Left cardiac atrium (tissue), 4 donors: ENCODE measurements at places on chromosomes 1 and 21. TPM values are rescaled to one million over a fixed set of nuclear protein-coding genes. Genes with fewer than 3 reads are reported as not detected.

- no peak for DNase-seq
Observed at GRCh38 chr21:39613041-39613934, 548 bp downstream of the B3GALT5 start.

DNA sequence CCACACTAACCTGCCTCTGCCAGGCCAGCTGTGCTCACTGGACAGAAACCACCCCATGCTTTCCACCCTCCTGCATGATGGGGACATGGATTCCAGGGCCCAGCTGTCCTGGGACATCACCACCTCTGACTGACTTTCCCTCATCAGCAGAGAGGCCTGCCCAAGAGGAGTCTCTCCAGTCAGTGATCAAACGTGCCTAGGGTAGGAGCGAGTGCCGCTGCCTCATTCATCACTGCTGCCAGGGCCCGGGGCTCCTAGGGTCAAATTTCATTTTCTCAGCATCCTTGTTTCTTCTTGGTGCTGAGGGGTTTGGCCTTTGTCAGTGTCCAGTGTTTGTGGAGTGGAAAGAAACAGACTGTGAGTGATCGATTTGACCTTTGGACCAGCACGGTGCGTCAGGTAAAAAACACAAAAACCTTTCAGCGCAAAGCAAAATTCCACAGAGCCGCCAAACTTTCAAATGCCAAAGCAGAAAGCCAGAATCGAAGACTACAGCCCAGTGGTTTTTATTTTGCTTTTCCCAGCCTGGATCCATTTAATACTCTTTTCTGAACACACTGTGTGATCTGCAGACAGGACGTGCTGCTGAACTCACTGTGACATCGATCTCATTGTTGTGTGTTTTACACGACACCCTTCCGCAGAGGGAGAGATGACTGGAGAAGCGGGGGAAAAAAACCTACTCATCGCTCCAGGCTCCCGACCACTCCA lies 43.2 kb downstream of the CAPN8 start:
- DNase-seq = no peak

The DEPDC1 gene
- 0.62 TPM for total RNA-seq

- DNase-seq = no peak
Observed at GRCh38 chr1:113388017-113388620, 2.2 kb upstream of the MAGI3 start.

The CFHR1 gene
- 0.21 TPM for total RNA-seq

DNA sequence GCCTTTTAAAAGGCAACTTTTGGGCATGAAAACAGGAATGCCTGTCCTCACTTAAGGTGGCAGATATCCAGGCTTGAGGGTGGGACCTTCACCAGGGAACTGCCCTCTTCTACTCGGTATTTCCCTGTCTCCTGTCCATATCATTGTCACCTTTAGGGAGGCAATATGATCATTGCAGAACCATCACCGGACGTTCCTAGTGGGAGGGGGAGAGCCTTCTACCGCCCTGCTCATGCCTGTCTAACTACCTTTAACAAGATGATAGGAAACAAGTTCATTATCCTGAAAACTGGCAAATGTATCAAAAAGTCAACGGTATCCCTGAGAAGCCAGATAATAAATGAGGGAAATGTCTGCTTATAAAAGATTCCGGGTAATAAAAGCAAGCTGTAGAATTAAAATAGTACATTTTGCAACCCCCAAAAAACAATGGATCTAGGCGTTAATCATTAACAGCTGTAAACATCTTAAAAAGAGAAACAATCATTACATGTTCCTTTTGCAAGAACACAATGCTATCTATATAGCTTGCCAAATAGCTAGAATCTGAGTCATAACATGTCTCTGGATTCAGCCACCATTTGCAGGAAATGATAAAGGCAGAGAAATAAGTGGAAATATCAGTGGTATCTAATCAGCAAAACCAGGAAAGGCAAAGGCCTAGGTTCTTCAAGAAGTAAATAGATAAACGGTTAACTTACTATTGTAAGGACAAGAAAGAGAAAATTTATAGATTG lies 852.9 kb upstream of the ADGRL4 start:
- no peak for DNase-seq

DNA sequence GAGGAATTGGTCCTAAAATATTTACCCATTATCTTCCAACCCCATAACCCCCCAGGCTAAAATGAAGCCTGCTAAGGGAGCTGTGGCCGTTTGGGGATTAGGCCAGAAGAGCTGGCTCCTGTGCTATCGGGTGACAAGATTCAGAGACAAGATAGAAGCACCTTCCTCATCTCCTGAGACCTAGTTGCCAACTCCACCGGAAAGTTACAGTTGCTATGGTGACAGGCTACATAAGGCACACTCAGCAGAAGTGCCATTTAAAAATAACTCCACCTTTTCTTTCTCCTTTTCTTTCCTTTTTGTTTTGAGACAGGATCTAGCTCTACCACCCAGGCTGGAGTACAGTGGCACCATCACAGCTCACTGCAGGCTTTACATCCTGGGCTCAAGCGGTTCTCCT lies 43.6 kb upstream of the ROR1 start:
- DNase-seq = no peak

GRCh38 chr1:103265551-103265950 lies 157.2 kb upstream of the COL11A1 start:
- DNase-seq = no peak

GRCh38 chr1:29990304-29990703 lies 733.1 kb downstream of the MATN1 start:
- DNase-seq = no peak

- DNase-seq = no peak
Observed at GRCh38 chr1:4695241-4695640, 40.8 kb downstream of the AJAP1 start.

The TDRD5 gene
- total RNA-seq = not detected

DNA sequence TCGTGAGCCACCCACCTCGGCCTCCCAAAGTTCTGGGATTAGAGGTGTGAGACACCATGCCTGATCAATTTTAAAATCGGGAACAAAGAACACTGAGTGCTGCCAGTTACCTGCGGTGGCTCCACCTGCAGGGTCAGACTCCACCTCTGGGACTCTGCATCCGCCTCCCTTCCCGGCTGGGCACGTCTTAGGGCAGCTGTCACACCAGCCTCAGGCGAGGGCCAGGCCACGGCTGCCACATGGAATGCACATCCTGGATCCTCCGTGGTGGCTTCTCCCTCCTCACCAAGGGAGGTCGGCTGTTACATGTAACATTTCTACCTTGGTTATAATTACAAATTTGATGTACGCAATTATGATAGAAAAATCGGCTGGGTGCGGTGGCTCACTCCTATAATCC lies 5.9 kb upstream of the MXRA8 start:
- DNase-seq = no peak
